Kidney capillary endothelial cell (primary cell): ENCODE measurements at places on chromosomes 7 and 10.
A peak's percentile ranks its signal among the peaks of the same experiment; 100 is the strongest.

DNA sequence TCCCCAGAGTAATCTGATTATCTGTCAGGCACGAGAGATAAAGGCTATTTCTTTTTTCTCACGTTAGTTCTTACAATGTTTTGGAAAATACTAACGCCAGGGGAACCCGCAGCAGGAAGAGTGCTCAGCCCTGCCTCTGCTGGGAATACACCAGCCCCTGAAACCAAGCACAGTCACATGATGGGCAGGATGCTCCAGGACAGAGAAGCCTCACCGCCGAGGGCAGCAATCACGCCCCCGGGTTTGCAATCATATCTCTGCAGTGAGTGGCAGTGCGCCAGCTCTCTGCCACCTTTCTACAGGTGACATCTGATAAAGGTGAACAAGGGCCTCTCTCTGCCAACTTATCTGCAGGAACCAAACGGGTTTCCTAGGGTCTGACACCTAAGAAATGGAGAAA lies 39.8 kb downstream of the BRI3 start:
- no peak for DNase-seq

DNA sequence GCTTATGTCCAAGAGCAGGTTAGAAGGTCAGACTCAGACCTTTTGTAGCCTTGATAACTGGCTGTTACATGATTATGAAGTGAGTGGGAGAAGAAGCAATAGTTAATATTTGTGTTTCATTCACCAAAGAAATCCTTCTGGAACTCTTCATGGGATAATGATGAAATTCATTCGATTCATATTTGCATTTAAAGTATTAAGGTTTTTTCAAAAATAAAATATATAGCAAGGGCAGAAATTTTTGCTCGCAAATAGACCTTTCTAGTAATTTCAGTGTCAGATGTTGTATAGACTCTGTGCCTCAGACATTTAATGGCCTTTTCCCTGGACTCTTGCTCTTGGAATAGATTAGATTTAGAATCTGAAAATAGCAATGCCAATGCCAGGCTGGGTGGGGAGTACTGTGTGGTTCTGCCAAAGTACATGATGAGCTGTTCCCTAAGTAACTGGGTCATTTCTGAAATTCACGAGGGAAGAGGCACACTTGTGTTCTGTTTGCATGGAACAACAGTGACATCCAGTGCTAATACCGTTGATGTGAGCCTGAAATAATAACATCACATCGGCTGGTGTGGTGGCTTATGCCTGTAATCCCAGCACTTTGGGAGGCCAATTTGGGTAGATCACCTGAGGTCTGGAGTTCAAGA lies 119.2 kb downstream of the MBL2 start:
- no peak for DNase-seq

- DNase-seq = no peak
Measured at GRCh38 chr7:18844735-18845134, 272.7 kb downstream of the TWIST1 start.

- DNase-seq = no peak
Measured at GRCh38 chr7:142272841-142273240, 15.0 kb upstream of the PRSS58 start.

GRCh38 chr7:139749545-139749944 lies 28.3 kb downstream of the HIPK2 start:
- DNase-seq = no peak

- no peak for DNase-seq
Measured at GRCh38 chr10:108244443-108245228, 1080.1 kb upstream of the SORCS1 start.

DNA sequence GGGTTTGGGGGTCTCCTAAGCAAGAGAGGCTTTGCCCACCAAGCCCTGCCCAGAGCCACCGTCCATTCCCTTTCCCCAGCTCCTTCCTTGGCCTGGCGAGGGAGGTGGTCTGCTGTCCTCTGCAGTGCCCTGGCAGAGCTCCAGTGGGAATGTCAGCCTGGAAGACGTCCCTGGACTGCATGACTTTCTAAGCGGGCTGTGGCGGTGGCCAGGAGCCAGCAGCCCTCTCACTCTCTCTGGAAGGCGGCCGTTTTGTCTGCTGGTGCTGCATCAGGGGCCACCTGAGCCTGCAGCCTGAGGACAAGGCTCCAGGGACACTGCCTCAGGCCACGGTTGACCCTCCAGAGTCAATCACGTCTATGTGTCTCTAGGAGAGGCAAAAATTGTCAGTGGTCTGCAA lies 271.0 kb downstream of the SKAP2 start:
- no peak for DNase-seq

- no peak for DNase-seq
Measured at GRCh38 chr7:142546452-142546851, 202.8 kb upstream of the PRSS1 start.

DNA sequence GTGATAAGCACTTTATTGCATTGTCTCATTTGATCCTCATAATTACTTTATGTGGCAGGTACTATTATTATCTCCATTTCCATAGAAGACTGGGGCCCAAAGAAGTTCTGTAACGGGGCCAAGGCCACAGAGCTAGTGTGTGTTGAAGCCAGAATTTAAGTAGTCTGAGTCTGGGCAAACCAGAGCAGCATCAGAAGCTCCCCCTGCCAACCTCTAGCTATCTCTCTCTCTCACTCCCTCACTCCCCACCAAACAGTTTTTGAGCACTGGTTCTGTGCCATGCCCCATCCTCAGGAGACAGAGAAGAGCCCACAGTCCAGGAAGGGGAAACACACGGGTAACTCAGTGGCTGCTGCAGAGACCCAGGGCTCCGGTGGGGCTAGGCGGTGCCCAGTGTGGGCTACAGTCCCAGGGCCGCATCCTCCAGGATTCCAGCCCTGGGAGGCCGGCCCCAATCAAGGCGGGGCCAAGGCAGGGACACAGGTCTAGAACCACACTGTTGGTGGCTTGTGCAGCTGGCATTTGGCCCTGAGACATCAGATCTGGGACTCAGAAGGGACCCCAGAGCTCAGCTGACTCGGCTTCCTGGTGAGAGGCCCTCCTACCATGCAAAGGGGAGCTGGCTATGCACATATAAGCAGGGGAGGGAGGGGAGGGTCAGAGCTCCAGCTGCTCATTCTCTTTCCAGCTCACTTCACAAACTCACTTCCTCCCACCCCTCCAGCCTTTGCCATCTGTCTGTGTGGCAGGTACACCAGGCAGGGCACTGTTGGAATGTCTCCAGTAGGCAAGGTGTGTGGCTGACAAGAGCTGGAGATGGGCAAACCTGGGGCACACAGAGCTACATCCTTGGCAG lies 34.4 kb downstream of the COL13A1 start:
- no peak for DNase-seq

DNA sequence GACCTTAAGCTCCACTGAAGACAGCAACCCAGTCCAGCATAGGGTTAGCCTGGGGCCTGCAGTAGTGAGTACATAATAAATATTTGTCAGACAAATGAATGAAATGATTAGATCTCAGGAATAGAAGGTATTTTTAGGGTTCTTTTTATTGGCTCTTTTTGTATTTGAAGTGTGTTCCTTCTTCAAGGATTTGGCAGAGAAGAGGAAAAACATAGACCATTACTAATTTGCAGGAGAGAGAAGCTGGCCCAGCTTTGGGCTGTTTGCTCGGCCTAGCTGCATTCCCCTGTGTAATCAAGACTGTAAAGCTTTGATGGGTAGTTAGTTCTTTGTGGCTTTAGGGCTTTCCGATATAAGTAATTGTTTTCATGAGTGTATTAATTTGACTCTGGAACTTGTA lies 64.2 kb downstream of the CNNM2 start:
- no peak for DNase-seq

DNA sequence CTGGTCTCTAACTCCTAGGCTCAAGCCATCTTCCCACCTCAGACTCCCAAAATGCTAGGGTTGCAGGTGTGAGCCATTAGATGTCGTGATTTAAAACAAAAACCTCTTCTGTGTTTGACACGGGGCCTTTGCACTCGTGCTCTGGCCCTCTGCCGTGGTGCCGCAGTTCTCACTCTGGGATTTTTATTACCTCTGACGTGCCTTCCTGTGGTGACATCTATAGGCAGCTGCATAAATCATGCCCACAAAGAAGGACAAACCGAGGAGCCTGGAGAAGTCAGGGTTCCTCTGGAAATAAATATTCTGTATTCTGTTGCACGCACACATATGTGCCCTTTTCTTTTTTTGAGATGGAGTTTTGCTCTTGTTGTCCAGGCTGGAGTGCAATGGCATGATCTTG lies 25.9 kb upstream of the OCM start:
- DNase-seq = no peak

DNA sequence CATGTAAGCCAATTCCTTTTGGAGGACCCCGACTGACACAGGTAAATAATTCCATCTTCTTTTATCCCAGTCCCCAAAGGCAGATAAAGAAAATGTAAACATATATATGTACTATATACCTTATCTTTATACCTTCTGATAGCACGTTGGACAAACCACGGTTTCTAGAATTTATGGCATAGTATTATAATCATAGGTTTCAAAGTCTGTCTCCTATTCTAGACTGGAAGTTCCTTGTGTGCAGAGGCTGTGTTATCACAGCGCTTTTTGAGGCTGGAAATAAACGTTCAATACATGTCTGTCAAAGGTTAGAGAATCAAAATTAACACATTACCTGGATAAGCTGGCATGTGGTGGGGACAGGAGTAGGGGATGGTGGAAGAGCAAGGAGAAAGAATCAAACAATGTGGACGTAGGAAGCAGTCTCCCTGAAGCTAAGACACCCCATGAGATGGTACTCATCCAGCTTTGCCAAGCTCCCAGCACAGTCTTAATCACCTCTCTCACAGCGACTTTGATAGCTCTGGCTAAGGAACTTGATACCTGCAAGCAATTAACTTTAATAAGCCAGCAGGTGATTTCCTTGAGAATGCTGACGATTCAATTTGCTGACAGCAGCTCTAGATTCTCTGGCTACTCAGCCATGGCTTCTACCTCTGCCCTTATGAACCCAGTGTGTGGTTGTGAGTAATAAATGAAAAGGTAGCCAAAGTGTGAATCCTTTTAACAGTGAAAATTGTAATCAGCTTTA lies 208.4 kb upstream of the LRRTM3 start:
- DNase-seq = no peak

DNA sequence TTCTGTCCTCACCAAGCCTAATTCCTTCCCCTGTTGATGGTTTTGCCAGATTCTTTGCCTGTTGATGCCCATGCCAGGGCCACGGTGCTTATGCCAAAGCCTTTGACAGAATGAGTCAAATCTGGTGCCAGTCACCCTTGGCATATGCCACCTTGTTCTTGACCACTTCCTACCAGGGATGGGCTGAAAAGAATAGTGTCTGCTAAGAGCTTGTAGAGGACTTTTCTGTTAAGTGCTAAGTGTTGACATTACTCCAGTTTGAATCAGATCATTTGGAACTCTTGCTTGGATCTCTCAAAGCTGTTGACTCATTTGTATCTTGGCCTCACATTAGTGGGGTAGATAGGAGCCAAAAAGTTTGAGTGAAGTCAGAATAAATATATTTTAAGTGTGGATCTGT lies 661.2 kb downstream of the AUTS2 start:
- no peak for DNase-seq

DNA sequence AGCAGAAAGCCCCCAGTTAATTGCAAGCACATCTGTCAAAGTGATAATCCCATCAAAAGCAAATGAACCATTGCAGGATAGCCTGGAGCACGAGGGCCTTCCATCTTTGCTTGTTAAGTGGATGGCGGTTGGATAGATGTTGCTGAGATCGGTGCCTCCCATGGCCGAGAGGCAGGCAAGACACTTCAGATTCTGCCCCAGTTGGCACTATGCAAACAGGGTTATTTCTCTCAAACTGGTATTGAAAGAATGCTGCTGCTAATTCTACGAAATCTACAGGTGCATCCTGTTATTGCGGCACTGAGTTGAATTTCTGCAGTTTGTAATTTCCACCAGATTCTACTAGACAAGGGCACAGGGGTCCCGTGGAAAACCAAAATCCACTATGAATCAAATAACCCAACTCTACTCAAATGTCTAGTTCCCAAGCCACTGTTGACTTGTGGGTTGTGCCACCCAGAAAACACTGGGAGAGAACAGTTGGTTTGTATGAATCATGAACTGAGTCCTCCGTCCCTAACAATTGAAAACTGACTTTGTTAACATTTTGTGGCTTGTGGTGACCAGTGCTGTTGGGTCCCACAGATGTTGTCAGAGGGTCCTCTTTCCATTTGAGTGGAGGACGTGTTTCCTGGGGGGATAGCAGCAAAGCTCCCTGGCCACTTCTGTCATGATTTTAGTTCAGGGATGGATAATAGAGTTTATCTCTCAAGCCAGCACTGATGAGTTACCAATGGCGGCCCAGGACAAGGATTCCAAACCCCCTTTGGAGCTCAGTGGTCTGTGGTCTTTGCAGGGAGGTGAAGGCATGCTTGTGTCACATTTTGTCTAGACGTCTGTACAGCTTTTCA lies 7.1 kb upstream of the IL2RA start:
- DNase-seq = no peak

- no peak for DNase-seq
Measured at GRCh38 chr7:44226396-44226753, 25.6 kb downstream of the YKT6 start.

- DNase-seq = no peak
Measured at GRCh38 chr10:77084431-77085144, 553.0 kb downstream of the KCNMA1 start.

- DNase-seq = peak; percentile 82
Measured at GRCh38 chr10:73771722-73772280, 10.0 kb upstream of the CHCHD1 start.

GRCh38 chr7:42720991-42721796 lies 190.7 kb downstream of the C7orf25 start:
- DNase-seq = no peak

DNA sequence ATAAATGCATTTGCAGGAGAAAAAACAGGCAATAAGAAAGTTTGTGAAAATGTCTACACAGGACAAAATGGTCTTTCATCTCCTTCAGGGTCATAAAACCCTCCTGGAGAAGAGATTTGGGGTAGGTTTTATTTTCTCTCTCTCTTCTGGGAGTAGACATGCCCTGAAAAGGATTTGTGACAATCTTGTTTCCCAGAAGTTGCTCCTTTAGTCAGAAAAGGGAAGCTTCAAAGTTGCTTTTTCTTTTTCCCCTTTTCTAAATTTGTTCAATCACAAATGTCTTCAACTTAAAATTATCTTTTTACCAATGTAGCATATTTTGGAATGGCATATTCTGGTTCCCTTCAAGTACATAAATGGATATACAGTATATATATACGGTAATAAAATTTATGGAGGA lies 9.4 kb upstream of the ANKRD22 start:
- no peak for DNase-seq

- DNase-seq = no peak
Measured at GRCh38 chr10:74314166-74314565, 163.1 kb downstream of the ADK start.

GRCh38 chr7:44976746-44977196 lies 2.0 kb downstream of the MYO1G start:
- DNase-seq = no peak
